ENCODE measurements at places on chromosomes 5 and 9. TPM values are rescaled to one million over a fixed set of nuclear protein-coding genes. Genes with fewer than 3 reads are reported as not detected.

The TXNDC8 gene
- polyA plus RNA-seq: not detected

The CACNA1B gene
- 0.05 TPM for polyA plus RNA-seq

The CBY3 gene
- not detected for polyA plus RNA-seq

The MYO10 gene
- polyA plus RNA-seq: 2.1 TPM

The HDHD3 gene
- 19.6 TPM for polyA plus RNA-seq

The CANX gene
- polyA plus RNA-seq: 119 TPM

The GMCL2 gene
- not detected for polyA plus RNA-seq

The SMIM33 gene
- polyA plus RNA-seq: not detected

The SLC36A2 gene
- polyA plus RNA-seq: 0.14 TPM

The LRRC19 gene
- polyA plus RNA-seq: not detected

The MLANA gene
- polyA plus RNA-seq: not detected

The PCDHGA12 gene
- 2.7 TPM for polyA plus RNA-seq

The ADAMTS16 gene
- polyA plus RNA-seq: not detected

The ZNF354C gene
- polyA plus RNA-seq: 1.6 TPM

The SLC27A4 gene
- 21.7 TPM for polyA plus RNA-seq

The GPSM1 gene
- polyA plus RNA-seq: 73.3 TPM

The TXN gene
- 95.1 TPM for polyA plus RNA-seq

The CDKN2A gene
- polyA plus RNA-seq: 0.32 TPM

The ANKRD31 gene
- polyA plus RNA-seq: 0.05 TPM

The RNF208 gene
- 36.0 TPM for polyA plus RNA-seq

The JAKMIP2 gene
- 0.32 TPM for polyA plus RNA-seq

The C7 gene
- polyA plus RNA-seq: 518 TPM

The MTAP gene
- 7.4 TPM for polyA plus RNA-seq

The OR1J2 gene
- polyA plus RNA-seq: not detected

The PCDHGA5 gene
- 2.0 TPM for polyA plus RNA-seq

The SPRY4 gene
- 8.1 TPM for polyA plus RNA-seq

The ACSL6 gene
- polyA plus RNA-seq: 2.7 TPM

The GDA gene
- 0.07 TPM for polyA plus RNA-seq

The CDX1 gene
- 0.09 TPM for polyA plus RNA-seq

The UQCRQ gene
- 1,317 TPM for polyA plus RNA-seq

The PTPDC1 gene
- polyA plus RNA-seq: 6.1 TPM

The STX17 gene
- polyA plus RNA-seq: 6.6 TPM

The INVS gene
- 3.0 TPM for polyA plus RNA-seq

The GPR150 gene
- polyA plus RNA-seq: 0.09 TPM

The QRFP gene
- polyA plus RNA-seq: 0.05 TPM

The LCN9 gene
- polyA plus RNA-seq: not detected

The PCDHA9 gene
- not detected for polyA plus RNA-seq

The DNAJA1 gene
- 72.2 TPM for polyA plus RNA-seq

The SLC38A9 gene
- polyA plus RNA-seq: 3.2 TPM

The ADRA1B gene
- 1.3 TPM for polyA plus RNA-seq

The PCDHGA1 gene
- polyA plus RNA-seq: 0.70 TPM

The WWC1 gene
- polyA plus RNA-seq: 0.45 TPM

The ZBED3 gene
- polyA plus RNA-seq: 5.7 TPM

The BRIX1 gene
- polyA plus RNA-seq: 13.5 TPM

The CCNI2 gene
- polyA plus RNA-seq: 0.14 TPM

The OLFM1 gene
- polyA plus RNA-seq: 19.1 TPM

The PHPT1 gene
- polyA plus RNA-seq: 329 TPM

The IL33 gene
- polyA plus RNA-seq: 42.0 TPM

The SPINK6 gene
- polyA plus RNA-seq: not detected

The LPCAT1 gene
- polyA plus RNA-seq: 15.6 TPM

The KLHL9 gene
- 6.1 TPM for polyA plus RNA-seq
